ENCODE measurements at places on chromosomes 4 and X.
A peak's percentile ranks its signal among the peaks of the same experiment; 100 is the strongest.

DNA sequence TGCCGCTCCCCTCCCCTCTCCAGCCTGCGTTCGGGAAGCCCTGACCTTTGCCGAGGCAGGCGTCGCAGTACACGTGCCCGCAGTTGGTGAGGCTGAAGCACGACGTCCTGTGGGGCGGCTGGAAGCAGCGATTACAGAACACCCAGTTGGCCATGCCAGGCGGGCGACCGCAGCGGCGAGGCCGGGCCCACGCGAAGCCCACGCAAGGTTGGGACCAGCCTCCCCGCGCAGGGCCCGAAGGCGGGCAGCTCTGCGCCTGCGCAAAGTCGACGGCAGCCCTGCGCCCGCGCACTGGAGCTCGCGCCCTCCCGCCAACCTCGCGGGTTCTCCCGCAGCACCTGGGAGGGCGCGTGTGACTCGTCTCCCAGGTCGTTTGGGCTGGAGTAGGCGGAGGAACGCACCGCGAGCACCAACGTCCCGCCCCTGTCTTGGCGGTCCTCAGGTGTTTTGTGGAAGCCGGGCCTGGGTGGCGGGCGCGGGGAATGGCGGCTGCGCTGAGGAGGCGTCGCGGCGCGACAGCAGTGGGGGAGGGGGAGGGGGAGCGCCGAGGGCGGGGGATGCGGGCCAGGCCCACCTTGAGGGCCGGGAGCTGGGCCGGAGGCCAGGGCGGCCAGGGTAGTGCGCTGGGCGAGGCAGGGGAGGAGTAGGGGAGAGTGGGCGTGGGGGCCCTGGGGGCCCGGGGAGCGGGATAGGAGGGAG is at the start of gene RNF212:
Gene RNF212 (minus strand): TSS at position 254 of the 699 bp plus-strand sequence. CDS start 100 bp downstream, at position 154.
- no peak for DNase-seq

DNA sequence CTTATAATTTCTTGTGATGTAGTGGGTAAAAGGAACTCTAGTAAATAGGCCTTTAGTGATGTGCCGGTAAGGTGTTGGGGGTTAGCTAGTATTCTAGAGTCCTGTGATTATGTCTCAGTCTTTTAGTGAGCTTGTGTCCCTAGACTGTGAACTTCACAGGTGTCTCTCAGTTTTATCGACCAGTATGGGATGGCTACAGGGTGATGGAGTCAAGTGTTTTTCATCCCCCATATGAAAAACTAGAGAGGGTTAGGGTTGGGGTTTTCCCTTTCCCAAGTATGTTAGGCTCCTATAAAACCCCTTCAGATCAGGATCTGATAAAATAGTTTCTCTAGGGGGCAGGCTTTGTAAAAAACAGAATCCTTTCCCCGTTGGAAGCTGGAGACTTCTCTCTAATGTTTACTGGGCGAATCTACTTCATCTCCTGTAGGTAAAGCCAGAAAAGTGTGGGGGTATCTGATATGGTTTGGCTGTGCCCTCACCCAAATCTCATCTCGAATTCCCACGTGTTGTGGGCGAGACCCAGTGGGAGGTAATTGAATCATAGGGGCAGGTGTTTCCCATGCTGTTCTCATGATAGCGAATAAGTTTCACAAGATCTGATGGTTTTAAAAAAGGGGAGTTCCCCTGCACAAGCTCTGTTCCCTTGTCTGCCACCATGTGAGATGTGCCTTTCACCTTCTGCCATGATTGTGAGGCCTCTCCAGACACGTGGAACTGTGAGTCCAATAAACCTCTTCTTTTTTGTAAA is 120.8 kb downstream of the DTHD1 start:
- no peak for DNase-seq

GRCh38 chrX:13151828-13152517 is 107.6 kb upstream of the FAM9C start:
- DNase-seq, result no peak

DNA sequence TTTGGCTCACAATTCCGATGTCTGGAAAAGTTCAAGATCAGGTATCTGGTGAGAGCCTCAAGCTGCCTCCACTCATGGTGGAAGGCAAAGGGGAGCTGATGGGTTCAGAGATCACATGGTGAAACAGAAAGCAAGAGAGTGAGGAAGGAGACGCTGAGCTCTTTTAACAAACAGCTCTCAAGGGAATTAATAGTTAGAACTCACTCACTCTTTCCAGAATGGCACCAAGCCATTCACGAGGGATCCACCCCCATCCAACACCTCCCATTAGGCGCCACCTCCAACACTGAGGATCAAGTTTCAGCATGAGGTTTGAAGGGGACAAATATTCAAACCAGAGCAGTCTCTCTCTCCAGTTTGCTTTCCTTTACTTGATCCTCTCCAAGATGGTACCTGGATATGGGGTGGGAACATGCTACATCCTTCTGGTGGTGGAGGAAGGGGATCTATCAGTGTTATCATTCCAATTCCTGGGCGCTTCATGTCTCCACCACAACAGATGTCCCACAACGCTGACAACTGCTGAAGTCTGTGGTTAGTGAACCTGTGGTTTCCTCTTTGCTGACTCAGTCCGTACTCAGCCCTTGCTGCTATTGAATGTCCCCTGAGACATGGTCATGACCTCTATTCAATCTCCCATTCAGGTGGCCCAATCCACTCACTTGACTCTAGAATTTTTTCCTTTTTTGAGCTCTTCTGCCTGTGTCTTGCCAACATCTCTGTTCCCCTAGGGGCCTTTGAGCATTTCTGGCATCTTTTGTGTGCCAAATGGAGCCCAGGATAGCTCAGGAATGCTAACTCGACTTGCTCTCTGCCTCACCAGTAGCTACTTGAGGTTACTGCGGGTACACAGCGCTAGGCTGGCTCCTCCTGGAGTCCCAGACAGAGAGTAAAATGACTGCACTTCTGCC is 395.2 kb downstream of the MID1IP1 start:
- peak; percentile 3 for DNase-seq

DNA sequence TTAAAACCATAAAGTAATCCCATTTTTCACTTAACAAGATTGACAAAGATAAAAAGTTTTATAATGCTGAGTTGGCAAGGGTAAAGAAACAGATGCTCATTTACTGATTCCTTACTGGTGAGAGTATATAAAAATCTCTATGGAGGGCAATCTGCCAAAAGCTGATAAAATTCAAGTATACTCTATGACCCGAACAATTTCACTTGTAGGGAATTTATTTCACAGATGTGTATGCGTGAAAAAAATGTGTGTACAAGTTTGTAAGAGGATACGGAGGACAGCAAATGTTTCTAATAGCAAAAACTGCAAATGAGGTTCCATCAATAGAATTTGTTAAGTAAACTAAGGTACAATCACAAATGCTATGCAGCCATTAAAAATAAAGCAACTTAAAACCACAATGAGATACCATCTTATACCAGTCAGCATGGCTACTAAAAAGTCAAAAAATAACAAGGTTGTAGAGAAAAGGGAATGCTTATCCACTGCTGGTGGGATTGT is 23.4 kb downstream of the DHX15 start:
- DNase-seq, result no peak

GRCh38 chr4:183332447-183332846 is 10.2 kb upstream of the CLDN24 start:
- no peak for DNase-seq

DNA sequence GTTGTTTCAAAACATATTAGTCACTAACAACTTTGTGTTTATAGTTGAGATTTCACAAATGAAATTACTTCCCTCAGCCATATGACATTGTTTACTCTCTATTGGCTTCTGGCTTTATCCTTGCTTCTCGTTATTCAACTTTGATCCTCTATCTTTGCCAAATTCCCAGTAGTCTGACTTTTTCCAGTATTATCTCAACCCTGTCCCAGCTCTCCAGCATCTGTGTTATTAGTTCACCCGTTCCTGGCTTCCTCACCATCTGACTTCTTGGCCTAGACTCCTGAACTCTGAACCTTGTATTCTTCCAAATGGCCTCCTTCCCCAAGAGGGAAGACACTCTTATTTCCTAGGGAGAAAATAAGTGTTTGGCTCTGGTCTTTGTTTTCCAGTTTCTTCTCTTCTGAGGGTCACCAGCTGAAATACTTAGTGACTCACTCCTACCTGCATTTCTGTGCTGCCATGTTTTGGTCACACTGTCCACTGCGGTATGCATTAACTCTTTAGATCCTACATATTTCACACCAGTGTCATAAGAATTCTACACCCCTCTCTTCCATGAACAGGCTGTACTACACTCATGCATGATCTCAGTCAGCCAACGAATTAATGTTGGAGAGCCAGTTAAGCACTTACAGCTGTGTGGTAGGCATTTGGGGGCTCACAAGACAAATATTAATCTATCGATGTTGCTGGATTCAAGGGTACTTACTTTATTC is 17.0 kb upstream of the ARHGAP24 start:
- no peak for DNase-seq

GRCh38 chrX:47316276-47317025 is 53.9 kb upstream of the ZNF157 start:
- DNase-seq, result no peak

GRCh38 chr4:143482840-143483239 is 30.7 kb upstream of the SMARCA5 start:
- DNase-seq, result no peak

DNA sequence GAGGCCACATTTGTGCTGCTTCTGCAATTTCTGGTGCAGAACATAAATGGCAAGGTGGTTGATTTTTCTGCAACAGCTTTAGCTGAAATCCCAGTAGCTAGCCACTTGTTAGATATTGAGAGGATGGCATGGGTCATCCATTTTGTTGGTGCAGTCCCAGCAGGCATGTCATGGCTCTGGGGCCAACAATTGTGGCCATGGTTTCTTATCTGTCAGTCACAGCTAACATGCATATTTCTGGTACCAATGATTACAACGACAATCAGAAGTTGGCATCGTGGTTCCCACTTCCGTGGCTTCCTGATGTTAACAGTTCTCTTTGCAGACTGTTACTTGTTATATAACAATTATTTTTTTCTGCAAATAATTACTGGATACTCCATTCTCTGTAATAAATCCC is 42.8 kb upstream of the PRKG2 start:
- DNase-seq, result no peak

- DNase-seq, result peak; percentile 54
Observed at GRCh38 chrX:9312922-9313867, 151.7 kb upstream of the TBL1X start.

GRCh38 chrX:77900688-77901087 is 1.4 kb downstream of the COX7B start:
- no peak for DNase-seq

- DNase-seq, result no peak
Observed at GRCh38 chr4:110003401-110004187, 90.9 kb downstream of the EGF start.

GRCh38 chrX:91435395-91435794 is 756 bp downstream of the PABPC5 start:
- no peak for DNase-seq

GRCh38 chrX:125998432-125998831 is 167.7 kb downstream of the DCAF12L2 start:
- no peak for DNase-seq

GRCh38 chr4:112029771-112030171 is 115.5 kb upstream of the FAM241A start:
- no peak for DNase-seq

DNA sequence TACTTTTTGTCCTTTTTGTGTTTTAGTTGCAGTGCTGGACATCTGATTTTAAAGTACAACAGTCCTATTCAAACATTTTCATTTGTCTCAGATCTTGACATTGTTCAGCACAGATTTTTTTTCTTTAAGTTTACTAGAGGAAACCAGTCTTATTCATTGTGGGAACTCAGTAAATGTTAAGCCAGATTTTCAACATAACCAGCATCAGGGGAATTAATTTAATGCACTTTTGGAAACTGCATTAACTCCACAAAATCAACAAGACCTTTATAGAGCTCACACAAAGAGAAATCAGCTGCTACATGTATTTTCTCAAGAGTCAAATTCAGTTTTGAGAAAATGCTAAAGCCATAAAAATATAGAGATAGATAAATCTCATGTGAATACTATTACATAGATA is 9.9 kb downstream of the CPE start:
- no peak for DNase-seq

- DNase-seq, result no peak
Observed at GRCh38 chr4:7464259-7464655, 29.5 kb upstream of the PSAPL1 start.

GRCh38 chr4:69909195-69909594 is 21.7 kb upstream of the CSN1S1 start:
- DNase-seq, result no peak

- no peak for DNase-seq
Observed at GRCh38 chrX:7480721-7481120, 332.8 kb upstream of the PUDP start.

DNA sequence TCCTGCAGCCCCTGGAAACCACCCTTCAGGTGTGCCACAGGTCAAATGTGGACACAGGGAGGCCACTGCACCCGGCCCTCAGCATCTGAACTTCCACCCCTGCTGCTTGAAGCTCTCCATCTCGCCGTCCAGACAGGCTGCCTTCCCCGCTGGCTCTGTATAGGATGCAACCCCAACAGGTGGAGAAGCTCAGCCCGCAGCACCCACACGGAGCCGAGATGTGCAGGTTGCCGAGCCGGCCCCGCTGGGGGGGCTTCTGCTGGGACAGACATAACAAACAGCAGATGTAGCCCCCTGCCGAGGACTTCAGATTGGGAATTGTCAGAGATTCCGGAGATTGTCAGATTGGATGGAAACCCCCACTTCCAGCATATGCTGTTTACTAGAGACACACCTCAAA is 20.5 kb downstream of the TMEM187 start:
- DNase-seq, result no peak

GRCh38 chr4:136796953-136797352 is 735.3 kb downstream of the PCDH18 start:
- DNase-seq, result no peak

Measured in stimulated activated CD8-positive, alpha-beta memory T cell treated with anti-CD3 and anti-CD28 coated beads, Interleukin-7, amount 100 ng/mL, for 1 hour (primary cell).